AG09309 (cell line): ENCODE measurements at places on chromosomes 5 and 9.

- DNase-seq: no peak
Observed at GRCh38 chr5:129118405-129118804, 23.9 kb downstream of the ISOC1 start.

DNA sequence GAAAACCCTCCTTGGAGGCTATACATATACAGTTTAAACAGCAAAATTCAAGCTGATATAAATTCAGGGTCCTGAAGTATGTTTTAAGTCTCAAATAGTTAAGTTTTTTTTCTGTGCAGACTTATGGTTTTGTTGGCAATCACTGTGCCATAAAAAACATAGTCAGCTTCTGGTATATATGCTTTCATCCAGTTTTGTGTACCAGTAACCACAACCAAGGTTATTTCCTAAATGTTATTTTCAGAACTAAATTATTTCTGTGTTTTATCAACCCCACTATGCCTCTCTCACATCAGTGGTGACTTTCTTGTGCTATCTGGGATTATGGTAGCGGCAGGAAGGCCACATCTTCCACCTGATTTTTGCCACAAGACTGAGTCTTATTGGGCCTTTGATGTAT, 107.7 kb upstream of the SMARCA2 start:
- DNase-seq: no peak

DNA sequence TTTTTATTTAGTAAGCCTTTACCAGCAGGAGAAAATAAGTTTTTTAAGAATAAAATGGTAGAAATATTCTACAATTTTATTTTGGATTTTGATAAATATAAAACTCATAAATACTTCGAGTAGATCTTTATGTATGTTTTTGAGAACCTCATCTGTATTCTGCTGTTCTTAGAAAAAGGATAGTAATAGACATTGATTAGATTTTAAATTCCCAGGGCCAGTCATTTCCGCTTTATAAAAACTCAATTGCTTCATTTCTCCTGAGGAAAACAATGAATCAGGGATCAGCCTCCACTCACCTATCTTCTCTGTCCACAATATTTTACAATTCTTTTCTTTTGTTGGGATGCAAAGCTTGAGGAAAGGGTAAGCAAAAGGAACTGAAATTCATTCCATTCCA, 1983.5 kb upstream of the C9orf72 start:
- no peak for DNase-seq

GRCh38 chr9:4689687-4690104, 10.3 kb downstream of the CDC37L1 start:
- DNase-seq: no peak

DNA sequence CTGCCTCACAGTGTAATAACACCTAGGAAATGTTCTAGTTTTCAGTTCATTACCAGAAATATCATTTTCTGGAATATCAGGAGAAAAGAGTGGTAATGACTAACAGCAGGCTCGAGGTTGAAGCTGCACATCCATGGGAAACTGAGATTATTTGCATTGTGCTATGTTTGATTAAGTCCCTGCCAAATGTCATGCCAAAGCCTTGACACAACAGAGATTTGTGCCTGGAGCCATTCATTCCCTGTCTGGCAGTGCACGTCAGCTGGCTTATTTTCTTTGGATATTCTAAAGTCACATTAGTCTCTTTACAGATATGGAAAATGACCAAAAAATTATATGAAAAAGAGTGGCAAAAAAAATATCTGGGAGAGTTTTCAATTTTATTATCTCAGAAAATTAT, 848.0 kb downstream of the PTPRD start:
- no peak for DNase-seq
